ACHN (cell line): ENCODE measurements at places on chromosomes 4 and X.

- no peak for DNase-seq
These were observed 107.5 kb upstream of the RPL34 start for GRCh38 chr4:108512615-108513505.

GRCh38 chrX:134760650-134761049 is 102.4 kb upstream of the PLAC1 start:
- no peak for DNase-seq

DNA sequence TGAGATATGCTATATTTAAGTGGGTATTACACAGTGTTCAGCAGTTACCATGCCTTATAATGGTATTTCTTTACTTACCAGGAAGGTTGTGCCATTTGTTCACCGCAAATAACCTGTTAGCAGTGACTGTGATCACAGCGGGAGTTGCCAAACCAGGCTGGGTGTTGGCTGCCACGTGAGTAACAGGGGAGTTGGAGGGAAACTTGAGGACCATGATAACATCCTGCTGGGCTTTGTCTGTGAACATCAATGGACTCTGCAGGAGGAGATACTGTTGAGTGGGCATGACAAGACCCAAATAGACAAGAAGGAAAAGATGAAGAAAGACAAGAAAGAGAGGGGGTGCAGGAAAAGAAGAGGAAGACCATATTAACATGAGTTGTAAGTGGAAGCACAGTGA is 242.9 kb downstream of the DCLK2 start:
- DNase-seq, result no peak

DNA sequence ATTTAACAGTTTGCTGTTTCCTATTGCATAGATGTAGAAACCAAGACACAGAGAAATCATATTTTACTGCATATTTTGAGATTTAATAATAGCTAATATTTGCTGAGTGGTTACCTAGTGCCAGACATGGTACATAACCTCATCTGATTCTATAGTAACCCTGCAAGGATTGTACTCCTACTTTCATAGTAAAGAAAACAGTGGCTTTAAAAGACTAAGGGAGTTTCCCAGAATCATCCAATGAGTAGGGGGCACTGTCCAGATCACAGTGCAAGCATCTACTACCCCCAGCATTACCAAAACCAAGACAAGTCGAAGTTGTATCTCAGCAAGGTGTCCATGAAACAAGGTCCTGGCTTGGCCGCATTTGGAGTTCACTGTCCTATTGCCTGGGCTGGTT is 224.5 kb upstream of the TENM3 start:
- no peak for DNase-seq

DNA sequence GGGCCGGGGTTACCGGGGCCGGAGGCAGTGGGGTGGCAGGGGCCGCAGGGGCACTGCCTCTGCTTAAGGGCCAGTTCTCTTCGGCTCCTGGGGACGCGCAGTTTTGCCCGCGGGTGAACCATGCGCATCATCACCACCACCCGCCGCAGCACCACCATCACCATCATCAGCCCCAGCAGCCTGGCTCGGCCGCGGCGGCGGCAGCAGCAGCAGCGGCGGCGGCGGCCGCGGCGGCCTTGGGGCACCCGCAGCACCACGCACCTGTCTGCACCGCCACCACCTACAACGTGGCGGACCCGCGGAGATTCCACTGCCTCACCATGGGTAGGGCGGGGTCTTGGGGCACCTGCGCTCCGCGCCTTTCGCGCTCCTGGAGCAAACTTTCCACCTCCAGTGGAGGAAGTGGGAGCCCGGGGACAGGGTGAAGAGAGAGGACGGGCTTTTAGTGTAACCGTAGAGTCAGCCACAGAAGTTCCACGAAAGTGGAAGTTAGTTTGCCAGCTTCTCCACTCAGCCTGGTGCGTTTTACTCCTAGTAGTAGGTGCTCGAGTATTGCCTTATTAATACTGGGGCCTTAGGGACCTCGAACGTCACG is 729 bp downstream of the GSX2 start:
- no peak for DNase-seq

- DNase-seq, result no peak
These were observed 94.0 kb upstream of the ATP8A1 start for GRCh38 chr4:42750856-42751255.

DNA sequence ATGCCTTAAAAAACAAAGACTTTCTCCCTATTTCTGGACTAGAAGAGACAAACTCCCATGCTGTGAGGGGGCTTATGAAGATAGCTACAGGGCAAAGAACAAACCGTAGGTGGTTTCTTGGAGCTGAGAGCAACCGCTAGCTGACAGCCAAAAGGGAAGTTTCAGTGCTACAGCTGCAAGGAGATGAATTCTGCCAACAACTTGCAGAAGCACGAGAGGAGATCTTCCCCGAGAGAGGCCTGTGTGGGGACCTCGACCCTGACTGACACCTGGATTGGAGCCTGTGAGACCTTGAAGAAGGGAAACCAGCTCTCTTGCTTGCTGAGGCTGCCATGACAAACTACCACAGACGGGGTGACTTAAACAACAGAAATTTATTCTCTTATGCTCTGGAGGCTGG is 183.8 kb upstream of the VCX3A start:
- no peak for DNase-seq

DNA sequence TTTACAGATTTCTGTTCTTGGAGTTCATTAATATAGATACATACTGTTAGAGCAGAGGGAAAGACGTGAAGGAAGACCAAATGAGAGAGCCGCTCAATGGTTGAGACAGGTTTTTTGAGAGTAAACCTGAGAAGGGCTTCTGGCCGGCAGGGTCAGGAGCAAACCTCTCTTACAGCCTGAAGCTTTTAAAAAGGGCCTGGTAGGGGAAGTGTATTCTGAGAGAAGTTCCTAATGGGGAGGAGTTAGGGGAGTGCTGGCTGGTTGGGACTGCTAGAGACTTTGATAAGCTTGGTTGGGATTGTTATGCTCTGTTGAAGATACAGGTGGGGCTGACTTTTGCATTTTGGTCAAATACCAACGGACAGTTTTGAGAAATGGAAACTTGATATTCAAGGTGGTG is 186.8 kb upstream of the PABPC4L start:
- no peak for DNase-seq

- no peak for DNase-seq
These were observed 4.7 kb upstream of the SRPK3 start for GRCh38 chrX:153776120-153776599.

DNA sequence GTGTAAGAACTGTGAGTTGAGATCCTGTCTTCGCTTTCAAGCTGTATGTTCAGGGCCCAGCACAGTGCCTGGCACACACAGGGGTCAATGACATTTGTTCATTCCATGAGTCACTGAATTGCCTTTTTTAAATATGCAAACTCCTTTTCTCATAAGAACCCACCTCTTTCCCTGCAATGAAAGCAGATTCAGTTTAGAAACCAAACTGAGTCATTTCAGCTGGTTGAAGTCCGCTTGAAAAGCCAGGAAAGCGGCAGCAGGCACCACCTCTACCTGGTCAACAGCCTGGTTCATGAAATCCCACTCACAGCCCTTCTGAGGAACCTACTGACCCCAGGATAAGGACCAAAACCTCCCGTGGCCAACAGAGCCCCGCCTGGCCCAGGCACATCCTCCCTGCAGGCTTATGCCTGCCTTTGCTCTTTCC is 4.5 kb upstream of the C1QTNF7 start:
- no peak for DNase-seq

DNA sequence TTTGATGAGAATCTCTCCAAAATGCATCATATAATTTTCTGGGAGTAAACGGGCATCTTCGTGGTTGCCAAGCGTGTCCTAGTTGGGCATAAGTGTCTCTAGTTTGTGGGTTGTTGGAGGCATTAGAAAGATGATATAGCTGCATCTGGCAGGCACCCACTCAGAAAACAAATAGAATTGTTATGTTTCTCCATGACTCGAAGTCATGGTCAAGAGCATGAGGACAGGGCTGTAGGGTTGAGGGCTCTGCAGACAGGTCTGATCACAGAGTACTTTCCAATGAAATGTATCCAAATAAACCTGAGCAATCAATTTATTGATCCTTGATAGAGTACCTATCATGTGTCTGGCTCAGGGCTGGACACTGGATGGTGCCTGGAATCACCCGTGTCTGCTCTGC is 82.7 kb downstream of the SORCS2 start:
- no peak for DNase-seq

DNA sequence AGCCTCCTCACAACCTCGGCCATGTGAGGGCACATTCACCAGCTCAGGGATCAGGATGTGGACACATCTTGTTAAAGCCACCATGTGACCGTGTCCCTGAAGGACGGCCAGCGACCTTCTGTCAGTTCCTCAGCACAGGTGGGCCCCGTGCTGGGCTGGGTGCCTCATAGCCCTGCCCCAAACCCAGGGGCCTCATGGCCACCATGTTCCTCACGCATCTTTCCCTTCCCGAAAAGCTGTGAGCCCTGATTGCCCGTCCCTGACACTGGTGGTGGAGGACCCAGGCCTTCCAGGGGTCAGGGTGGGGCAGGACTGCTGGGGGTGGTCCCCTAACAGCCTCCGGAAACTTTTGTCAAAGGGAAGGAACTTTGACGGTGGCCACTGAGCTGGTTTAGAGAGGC is 60.1 kb upstream of the ADRA2C start:
- DNase-seq, result no peak

- peak; percentile 34 for DNase-seq
These were observed 14.7 kb downstream of the FGFRL1 start for GRCh38 chr4:1026115-1026514.

- DNase-seq, result no peak
These were observed 73.9 kb downstream of the SORBS2 start for GRCh38 chr4:185738038-185738552.

GRCh38 chr4:81621490-81621889 is 149.8 kb upstream of the RASGEF1B start:
- no peak for DNase-seq

GRCh38 chr4:13174001-13174400 is 310.1 kb downstream of the RAB28 start:
- DNase-seq, result no peak

DNA sequence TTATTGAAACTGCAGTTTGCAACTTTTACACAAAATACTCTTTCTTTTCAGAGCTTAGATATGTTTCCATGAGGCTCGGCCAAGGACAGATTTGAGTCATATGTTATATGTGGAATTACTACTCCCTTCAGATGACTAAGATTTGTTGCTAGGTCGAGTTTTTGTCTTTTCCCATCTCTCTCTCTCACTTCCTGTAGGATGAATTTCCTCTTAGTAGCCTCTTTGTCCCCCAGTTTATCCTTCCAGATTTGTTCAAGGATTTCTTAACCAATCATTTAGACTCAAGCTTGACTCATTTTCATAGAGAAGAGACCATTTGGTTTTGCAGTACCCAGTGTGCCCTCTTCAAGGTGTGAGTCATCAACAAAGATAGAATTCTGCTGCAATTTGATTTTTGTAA is 209.2 kb downstream of the GLUD2 start:
- DNase-seq, result no peak

- peak; percentile 30 for DNase-seq
These were observed 17.8 kb downstream of the SCD5 start for GRCh38 chr4:82780752-82781231.

- no peak for DNase-seq
These were observed 217.0 kb upstream of the CASK start for GRCh38 chrX:42140320-42140719.

- peak; percentile 34 for DNase-seq
These were observed 28.5 kb downstream of the TRIM2 start for GRCh38 chr4:153232768-153233167.

GRCh38 chrX:106170318-106170717 is 2.2 kb downstream of the PWWP3B start:
- peak; percentile 20 for DNase-seq

DNA sequence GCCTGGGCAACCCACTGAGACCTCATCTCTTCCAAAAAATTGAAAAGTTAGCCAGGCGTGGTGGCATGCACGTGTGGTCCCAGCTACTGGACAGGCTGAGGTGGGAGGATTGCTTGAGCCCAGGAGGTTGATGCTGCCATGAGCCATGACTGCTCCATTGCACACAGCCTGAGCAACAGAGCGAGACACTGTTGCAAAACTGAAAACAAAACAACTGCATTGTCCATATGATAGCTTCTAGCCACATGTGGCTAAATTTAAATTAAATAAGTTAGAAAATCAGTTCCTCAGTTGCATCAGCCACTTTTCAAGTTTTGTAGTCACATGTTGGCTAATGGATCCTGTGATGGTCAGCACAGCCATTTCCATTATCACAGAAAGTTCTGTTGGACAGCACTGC is 67.9 kb downstream of the GAB1 start:
- no peak for DNase-seq

DNA sequence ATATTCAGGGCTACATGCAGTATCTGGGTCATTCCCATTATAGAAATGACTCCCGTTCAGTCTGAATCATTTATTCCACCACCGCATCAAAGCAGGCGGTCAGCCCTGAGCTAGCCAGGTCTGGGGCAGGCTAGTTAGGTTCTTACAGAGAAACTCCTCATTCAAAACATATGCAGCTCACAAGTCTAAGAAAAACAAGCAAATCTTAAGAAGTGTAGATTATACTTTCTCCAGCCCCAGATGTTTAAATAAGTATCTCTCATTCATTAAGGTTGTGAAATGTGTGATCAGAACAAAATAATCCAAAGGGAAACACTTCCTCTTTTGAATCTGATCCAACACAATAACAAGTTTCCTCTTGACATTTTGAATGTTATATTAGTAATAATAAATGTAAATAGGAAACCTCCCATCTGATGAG is 441.9 kb downstream of the INPP4B start:
- DNase-seq, result no peak

GRCh38 chr4:113503691-113504090 is 257.8 kb downstream of the CAMK2D start:
- DNase-seq, result no peak

GRCh38 chrX:46686003-46686645 is 72.8 kb downstream of the SLC9A7 start:
- DNase-seq, result peak; percentile 28

- no peak for DNase-seq
These were observed 57.0 kb downstream of the VAMP7 start for GRCh38 chrX:155938132-155938531.

DNA sequence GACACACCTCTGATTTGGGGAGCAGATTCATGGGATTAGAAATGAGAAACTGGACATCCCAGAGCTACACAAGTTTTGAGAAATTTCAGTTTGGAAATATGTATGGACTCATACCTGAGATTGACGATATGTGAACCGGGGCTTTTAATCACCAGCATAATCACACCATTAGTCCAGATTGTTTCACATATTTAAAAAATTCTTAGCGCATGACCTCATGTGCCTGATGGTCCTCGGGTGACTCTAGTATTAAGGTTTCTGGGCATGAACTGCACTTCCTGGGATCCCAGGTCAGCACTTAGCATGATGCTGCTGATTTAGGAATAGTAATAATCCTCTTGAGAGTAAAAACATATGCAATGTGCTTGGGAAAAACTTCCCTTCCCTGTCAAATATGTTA is 91.9 kb upstream of the BCOR start:
- DNase-seq, result no peak

DNA sequence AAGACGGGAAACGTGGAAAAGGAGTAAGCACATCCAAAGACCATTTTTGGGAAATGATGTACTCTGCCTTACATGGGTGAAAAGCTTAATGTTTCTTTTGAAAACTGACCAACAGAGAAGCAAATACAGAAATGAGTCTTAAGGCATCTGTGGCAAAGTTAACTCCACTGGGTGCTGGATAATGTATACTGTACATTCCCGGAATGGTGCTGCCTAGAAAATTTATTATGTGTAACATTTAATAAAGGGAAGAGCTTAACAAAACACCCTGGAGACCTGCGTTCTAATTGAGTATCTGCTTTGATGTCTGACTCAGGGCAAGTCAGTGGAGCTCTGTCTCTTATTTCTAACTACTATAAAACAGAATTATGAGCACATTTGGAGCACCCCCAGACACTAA is 230.2 kb downstream of the MID1 start:
- no peak for DNase-seq

- no peak for DNase-seq
These were observed 2464.6 kb downstream of the PCDH7 start for GRCh38 chr4:33184657-33185290.

- no peak for DNase-seq
These were observed 56.4 kb downstream of the SPOCK3 start for GRCh38 chr4:167177925-167178324.
